ENCODE measurements at places on chromosomes 3 and 15. TPM values are rescaled to one million over a fixed set of nuclear protein-coding genes. Genes with fewer than 3 reads are reported as not detected.

DNA sequence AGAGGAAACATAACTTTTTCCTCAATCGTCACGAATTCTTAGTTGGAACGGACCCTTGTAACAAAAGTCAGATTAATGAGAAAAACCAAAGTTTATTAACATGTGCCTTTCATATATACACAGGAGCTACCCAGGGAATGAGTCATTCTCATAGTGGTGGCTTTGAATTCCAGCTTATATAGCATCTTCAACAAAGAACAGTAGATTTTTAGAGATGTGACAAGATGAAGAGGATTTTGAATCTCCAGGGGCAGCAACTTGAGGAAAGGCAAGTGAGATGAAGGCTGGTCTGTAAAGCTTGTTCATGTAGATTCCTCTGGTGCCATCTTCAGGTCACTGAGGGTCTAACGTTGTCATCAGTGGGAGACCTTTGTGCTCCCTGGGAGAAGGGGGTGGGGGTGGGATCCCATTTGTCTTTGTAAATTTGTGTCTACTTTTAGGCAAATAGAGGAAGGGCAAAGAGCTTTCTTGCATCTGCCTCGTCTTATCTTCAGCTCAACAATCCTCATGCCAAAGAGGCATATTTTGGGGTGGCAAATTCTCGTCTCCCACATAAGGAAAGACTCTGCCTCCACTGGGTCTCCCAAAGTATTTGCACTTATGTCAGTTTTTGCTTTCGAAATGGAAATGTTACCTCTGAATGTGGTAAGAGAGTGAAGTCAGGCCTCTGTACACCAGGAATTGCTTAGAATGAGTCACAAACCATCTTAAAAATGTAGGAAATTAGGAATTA, 29.5 kb downstream of the CLEC3B start:
- H3K4me1 ChIP-seq, result peaks cover 69% of the 10 kb centered on the region
- no peak overlapping the region for H3K4me3 ChIP-seq
- DNase-seq, result no peak
- H3K27me3 ChIP-seq, result no peaks in the 10 kb centered on the region
- no peaks in the 10 kb centered on the region for H3K36me3 ChIP-seq

- peaks cover 56% of the 10 kb centered on the region for H3K36me3 ChIP-seq
- DNase-seq, result no peak
- no peak overlapping the region for H3K27ac ChIP-seq
- H3K4me3 ChIP-seq, result no peak overlapping the region
- no peaks in the 10 kb centered on the region for H3K4me1 ChIP-seq
These were observed 21.5 kb upstream of the CPNE9 start for GRCh38 chr3:9682096-9682495.

- no peak overlapping the region for H3K4me3 ChIP-seq
- H3K27me3 ChIP-seq, result peaks cover 69% of the 10 kb centered on the region
- H3K27ac ChIP-seq, result no peak overlapping the region
- peaks cover 2% of the 10 kb centered on the region for H3K36me3 ChIP-seq
- no peak for DNase-seq
These were observed 116.1 kb downstream of the RAB11A start for GRCh38 chr15:65985387-65985786.

The PDZRN3 gene
- total RNA-seq, result 20.0 TPM

The THPO gene
- not detected for total RNA-seq
